ENCODE measurements at places on chromosomes 5 and 9. TPM values are rescaled to one million over a fixed set of nuclear protein-coding genes. Genes with fewer than 3 reads are reported as not detected.

DNA sequence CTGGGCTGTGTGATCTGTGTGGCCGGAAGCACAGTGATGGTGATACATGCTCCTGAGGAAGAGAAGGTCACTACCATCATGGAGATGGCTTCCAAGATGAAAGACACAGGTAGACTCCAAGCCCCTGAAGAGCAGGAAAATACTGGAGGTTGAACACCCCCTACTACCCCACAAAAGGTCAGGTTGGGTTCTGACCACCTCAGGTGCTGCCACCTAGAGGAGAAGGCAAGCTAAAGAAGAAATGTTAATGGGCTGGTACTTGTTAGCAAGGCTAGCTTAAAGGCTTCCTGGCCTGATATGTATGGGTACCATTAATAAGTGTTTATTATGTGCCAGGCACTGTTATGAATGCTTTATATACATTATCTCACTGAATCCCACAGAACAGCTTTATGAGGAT, 11.7 kb downstream of the NIPAL4 start:
- no peak for DNase-seq

- DNase-seq: no peak
Measured at GRCh38 chr5:27571681-27572080, 533.3 kb upstream of the CDH9 start.

GRCh38 chr9:110578575-110579033, 937 bp downstream of the SVEP1 start:
- DNase-seq: no peak

DNA sequence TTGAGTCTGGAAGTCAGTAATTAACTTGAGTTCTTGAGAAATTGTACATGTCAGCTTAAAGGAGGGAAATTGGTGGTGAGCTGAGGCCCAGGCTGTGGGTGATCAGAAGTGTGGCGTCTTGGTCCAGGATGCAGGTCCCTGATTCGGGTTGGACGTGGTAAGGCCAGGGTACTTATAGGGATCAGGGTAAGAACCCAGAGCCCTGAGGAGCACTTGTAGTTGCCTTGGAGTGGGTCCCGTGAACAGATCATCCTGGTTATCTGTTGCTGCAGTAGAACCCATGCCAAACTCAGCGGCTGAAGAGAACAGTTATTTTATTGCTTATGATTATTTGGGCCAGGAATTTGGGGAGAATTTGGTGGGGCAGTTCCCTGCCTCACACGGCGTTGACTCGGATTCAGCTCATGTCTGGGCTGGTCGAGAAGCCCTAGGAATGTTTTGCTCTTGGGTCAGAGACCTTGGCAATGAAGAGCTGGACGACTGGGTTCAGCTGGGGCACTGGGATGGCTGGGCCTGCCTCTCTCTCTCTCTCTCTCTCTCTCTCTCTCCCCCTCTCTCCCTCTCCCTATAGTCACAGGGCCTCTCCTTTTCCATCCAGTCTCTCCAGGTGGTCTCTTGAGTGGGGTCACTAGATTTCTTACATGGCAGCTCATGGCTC, 73.1 kb downstream of the PDZD2 start:
- DNase-seq: no peak

GRCh38 chr5:83576341-83576740, 104.8 kb downstream of the VCAN start:
- no peak for DNase-seq

DNA sequence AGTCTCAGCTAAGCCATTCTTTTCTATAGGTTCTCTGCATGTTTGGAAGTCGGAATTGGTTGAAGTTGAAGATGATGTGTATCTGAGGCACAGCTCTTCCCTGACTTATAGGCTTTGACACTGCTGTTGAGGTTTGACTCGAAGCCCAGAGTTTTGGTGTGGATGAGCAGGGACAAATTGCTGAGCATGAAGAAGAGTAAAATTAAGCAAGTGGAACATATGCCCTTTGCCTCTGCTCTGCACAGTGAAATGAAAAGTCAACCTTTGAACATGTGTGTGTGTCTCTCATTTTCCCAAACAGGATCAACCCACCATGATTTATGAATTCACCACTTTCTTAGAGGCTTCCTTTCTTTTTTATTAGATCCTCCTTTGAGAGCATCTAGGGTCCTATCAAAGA, 8.5 kb downstream of the HMHB1 start:
- no peak for DNase-seq

DNA sequence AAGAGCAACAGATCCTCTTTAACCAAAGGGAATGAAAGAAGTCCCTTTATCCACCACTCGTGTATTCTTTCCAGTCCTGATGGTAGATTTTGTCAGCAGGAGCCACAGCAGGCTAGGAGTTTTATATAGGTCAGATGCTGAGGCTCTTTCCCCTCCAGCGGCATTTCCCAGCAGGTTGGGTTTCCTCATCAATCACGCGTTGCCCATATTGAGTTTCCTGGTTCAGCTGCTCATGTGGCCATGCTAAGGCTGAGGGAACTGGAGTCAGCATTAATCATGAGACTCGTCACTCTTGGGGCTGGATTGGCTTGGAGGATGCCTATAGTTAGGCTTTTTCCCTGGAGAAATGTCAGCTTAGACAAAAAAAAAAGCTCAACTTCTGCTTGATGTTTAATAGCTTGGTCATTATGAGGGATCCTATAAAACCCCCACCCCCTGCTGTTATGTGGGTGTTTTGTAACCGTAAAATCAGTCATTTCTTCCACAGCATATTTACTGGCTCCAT, 193.4 kb upstream of the GAS1 start:
- no peak for DNase-seq

GRCh38 chr5:74816875-74817274, 49.3 kb downstream of the FAM169A start:
- DNase-seq: no peak

DNA sequence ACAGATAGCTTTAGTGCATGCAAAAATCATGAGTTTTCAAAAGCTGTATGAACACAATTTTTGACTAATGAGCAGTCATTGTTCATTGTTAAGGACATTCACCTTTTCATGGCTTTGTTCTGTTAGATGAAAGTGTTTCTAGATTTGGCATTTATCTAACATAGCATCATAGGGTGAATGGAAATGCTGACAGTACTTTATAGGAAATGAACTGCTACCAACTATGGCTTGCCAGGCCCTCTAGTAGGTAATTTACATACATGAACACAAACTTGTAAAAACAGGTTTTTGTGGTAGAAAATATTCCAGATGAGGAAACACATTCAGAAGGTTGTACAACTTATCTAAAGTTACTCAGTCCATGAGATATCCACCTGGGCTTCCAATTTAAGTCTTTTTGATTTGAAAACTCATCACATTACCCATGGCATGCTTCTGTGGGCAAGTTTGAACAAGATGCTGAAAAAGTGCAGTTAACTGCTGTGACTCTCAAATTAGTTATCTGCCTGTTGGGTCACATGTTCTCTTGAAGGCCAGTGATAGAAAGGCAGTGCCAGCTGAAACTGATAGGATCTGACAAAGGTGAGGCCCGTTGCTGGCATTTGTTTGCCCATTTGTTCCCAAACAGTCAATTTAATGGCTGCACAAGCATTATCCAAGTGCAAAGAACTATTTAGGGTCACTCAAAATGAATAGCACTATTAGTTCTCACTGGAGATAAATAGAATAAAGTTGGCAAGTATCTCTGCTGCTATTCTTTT, 399.1 kb downstream of the MAN2A1 start:
- no peak for DNase-seq

- no peak for DNase-seq
Measured at GRCh38 chr5:75660678-75661465, 49.6 kb downstream of the ANKDD1B start.

GRCh38 chr9:132094314-132094791, 14.7 kb upstream of the MED27 start:
- DNase-seq: no peak

- no peak for DNase-seq
Measured at GRCh38 chr9:19114680-19115270, 12.1 kb upstream of the HAUS6 start.

GRCh38 chr5:4116834-4117233, 521.2 kb downstream of the IRX1 start:
- DNase-seq: no peak

- DNase-seq: peak; percentile 5
Measured at GRCh38 chr5:55306641-55307382, 682 bp downstream of the DHX29 start.

DNA sequence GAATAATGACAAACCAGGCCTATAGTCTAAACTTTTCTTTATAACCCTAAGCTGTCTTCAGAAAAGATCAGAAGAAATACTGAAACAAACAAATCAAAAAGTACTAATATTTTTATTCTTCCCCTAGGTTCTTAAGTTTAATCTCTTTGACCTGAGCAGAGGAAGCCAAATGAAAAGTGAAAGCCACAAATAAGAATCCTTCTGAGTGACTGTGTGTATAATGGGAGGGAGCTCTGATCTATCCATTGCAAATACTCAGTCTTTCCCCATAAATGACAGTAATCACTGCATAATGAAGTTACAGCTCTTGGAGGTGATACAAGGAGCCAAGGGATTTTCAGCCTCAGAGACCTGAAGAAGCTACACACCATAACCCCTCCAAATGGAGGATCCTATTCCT, 126.9 kb upstream of the ATP10B start:
- no peak for DNase-seq

- DNase-seq: no peak
Measured at GRCh38 chr5:14332746-14333145, 189.6 kb downstream of the TRIO start.

DNA sequence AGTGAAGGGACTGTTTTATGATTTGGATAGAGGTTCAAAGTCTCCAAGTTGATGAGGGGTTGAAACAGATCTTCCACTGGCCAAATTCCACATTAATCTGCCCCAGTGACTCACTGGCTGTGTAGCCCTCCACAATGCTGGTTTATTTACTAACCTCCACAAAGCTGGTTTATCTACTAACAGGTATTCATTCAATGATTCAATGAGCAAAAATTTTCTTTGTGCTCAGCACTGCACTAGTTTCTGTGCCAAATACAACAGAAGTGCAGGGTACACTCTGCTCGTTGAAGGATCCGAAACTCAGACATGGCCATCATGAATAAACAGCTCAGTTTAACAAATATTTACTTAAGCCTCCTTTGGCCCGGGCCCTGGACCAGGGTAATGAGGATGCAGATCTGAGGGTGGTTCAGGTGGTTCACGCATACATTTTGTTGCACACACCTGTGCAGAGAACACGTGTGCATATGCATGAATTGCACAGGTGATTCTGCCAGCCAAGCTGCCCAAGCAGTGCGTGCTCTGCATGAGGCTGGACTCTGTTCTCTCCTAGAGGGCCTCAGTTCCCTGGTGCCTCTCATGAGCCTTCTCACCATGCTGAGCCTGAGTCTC, 71.0 kb downstream of the SH3PXD2B start:
- no peak for DNase-seq

- no peak for DNase-seq
Measured at GRCh38 chr5:143682929-143683386, 129.0 kb upstream of the HMHB1 start.

GRCh38 chr5:89372176-89372575, 489.2 kb upstream of the MEF2C start:
- DNase-seq: no peak

DNA sequence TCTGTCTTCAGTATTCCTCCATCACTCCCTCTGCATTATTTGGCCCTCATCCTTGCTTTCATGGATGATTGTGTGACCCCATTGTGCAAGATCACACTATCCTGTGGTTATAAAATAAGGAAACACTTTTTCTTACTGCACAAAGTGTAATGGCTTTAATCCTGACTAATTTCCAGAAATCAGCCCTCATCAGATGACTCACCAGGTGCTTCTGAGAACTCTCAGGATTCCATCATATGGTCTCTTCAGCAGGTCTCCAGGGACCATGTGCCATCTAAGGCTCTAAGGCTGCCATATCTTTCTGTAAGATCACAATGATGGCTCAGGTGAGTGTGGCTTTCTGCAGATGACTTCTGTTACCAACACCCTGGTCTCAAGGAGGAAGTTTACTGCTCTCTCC, 27.3 kb upstream of the FER start:
- DNase-seq: no peak

- DNase-seq: no peak
Measured at GRCh38 chr5:108669462-108669861, 78.2 kb upstream of the FER start.

GRCh38 chr5:95959051-95959887, 2.4 kb downstream of the ELL2 start:
- no peak for DNase-seq

GRCh38 chr9:107983181-107983603, 493.6 kb upstream of the KLF4 start:
- DNase-seq: no peak

GRCh38 chr9:82333671-82334070, 345.1 kb downstream of the SPATA31D1 start:
- DNase-seq: no peak

GRCh38 chr5:22683050-22683449, 170.1 kb downstream of the CDH12 start:
- DNase-seq: no peak

TSLP gene
- 0.17 TPM for polyA plus RNA-seq

KDM3B gene
- 10.6 TPM for polyA plus RNA-seq

SLC45A2 gene
- not detected for polyA plus RNA-seq

GBGT1 gene
- polyA plus RNA-seq: not detected

ZCCHC7 gene
- 27.2 TPM for polyA plus RNA-seq

CCL27 gene
- polyA plus RNA-seq: not detected

TEX48 gene
- not detected for polyA plus RNA-seq

FKBP15 gene
- polyA plus RNA-seq: 8.8 TPM

SLC12A2 gene
- 6.6 TPM for polyA plus RNA-seq

BICD2 gene
- polyA plus RNA-seq: 5.9 TPM

MAST4 gene
- polyA plus RNA-seq: 4.5 TPM

OBP2B gene
- polyA plus RNA-seq: not detected

GPR151 gene
- polyA plus RNA-seq: not detected

DAPK1 gene
- not detected for polyA plus RNA-seq

NSG2 gene
- not detected for polyA plus RNA-seq

MEF2C gene
- polyA plus RNA-seq: 0.48 TPM

CENPH gene
- 10.1 TPM for polyA plus RNA-seq
